Epithelial cell of alveolus of lung (primary cell): ENCODE measurements at places on chromosomes 1 and 21. TPM values are rescaled to one million over a fixed set of nuclear protein-coding genes. Genes with fewer than 3 reads are reported as not detected.

Gene ALX3
- total RNA-seq, result not detected in 2 replicates

Gene PRRX1
- total RNA-seq, result 40.6 and 51.3 TPM in 2 replicates

Gene GPR157
- 2.1 and 4.0 TPM in 2 replicates for total RNA-seq

Gene CCDC185
- total RNA-seq, result not detected in 2 replicates
